Kidney glomerular epithelial cell (primary cell): ENCODE measurements at places on chromosomes 1 and 21.

- no peak for DNase-seq
Observed at GRCh38 chr1:18776777-18777176, 82.7 kb downstream of the TAS1R2 start.

DNA sequence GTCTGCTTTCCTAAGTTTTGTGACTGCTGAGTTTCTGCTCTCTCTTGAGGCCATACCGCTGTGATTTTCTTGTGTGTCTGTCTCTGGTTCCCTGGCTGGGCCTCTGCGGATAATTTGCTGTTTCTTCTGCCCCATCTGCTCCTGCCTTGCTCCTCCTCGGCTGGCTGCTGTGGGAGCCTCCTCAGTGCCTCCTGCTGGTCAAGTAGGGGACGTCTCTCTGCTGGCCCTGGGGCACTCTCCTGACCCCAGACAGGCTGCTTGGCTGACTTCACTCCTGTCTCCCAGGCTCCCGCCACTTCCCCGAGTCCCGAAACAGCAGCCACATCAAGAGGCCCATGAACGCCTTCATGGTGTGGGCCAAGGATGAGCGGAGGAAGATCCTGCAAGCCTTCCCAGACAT, 28.5 kb downstream of the ETNK2 start:
- DNase-seq: no peak

DNA sequence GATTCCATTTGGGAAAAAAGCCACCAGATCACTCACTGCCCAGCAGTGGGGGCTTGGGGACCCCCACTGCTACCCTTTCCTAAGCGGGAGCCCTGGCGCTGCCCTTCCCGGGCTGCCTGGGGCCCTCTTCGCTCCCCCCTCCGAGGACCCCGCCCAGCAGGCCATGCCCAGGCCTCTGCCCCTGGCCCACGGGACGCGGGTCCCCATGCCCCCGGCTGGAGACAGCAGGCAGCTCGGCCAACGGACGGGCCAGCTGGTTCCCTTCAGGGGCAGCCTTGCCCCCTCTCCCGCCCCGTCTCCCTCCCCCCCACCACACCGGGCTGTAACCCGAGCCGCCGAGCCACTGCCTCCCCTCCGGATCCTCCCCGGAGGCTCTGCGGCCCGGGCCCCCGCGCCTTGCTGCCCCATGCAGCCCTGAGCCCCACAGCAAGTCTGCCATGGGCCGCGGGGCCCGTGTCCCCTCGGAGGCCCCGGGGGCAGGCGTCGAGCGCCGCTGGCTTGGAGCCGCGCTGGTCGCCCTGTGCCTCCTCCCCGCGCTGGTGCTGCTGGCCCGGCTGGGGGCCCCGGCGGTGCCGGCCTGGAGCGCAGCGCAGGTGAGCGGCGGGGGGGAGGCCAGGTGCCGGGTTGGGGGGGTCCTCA, at the start of gene MMP23B:
MMP23B (plus strand) TSS at position 392 of the 639 bp plus-strand sequence; CDS start at position 438, 46 bp downstream.
- DNase-seq: no peak

- no peak for DNase-seq
Observed at GRCh38 chr1:71630073-71630472, 549.2 kb upstream of the ZRANB2 start.

GRCh38 chr1:111882559-111882958, 106.9 kb downstream of the KCND3 start:
- no peak for DNase-seq

- DNase-seq: no peak
Observed at GRCh38 chr1:11078631-11079030, 18.8 kb upstream of the SRM start.
